ENCODE measurements at places on chromosomes 16 and 17.

DNA sequence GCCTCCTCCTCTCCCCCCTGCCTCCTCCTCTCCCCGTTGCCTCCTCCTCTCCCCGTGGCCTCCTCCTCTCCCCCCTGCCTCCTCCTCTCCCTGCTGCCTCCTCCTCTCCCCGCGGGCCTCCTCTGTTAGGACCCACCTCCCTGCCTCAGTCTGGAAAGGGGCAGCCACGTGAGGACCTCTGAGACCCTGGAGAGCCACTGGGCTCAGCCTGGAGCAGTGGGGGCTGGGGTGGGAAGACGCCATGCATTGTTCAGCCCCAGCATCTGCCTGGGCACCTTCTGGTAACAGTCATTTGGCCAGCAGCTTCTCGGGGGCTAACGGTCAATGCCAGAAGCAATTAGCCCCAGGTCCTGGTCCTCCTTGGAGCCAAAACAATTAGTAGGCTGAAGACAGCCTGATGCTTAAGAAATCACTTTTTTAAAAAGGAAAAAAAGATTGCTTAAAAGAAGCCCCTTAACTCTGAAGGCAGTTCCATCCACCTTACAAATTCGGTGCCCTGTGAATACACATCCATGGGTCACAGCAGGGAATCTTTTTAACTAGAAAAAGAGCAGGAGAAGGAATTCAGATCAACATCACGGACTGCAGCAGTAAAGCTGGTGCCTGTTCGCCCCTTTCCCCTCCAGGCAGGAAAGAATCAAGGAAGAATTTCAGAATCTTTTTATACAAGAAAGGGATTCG, 29.8 kb downstream of the NXN start:
- no peak for DNase-seq

- DNase-seq: no peak
These were observed 57.9 kb downstream of the AXIN2 start for GRCh38 chr17:65503557-65503956.

DNA sequence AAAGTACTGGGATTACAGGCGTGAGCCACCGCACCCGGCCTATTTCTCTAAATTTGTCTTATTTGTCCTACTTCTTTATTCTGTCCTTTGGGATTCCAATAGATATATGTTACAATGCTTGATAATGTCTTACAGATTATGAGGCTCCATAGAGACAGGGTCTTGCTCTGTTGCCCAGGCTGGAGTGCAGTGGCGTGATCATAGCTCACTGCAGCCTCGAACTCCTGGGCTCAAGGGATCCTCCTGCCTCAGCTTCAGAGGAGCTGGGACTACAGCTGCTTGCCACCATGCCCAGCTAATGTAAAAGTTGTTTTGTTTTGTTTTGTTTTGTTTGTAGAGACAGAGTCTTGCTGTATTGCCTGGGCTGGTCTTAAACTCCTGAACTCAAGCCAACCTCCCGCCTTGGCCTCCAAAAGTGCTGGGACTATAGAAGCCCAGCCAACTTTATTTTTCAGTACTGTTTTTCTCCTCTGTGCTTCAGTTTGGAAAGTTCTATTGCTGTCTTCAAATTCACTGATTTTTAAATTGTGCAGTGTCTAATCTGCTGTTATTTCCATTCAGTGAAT, 10.3 kb downstream of the ANKRD13B start:
- DNase-seq: no peak

DNA sequence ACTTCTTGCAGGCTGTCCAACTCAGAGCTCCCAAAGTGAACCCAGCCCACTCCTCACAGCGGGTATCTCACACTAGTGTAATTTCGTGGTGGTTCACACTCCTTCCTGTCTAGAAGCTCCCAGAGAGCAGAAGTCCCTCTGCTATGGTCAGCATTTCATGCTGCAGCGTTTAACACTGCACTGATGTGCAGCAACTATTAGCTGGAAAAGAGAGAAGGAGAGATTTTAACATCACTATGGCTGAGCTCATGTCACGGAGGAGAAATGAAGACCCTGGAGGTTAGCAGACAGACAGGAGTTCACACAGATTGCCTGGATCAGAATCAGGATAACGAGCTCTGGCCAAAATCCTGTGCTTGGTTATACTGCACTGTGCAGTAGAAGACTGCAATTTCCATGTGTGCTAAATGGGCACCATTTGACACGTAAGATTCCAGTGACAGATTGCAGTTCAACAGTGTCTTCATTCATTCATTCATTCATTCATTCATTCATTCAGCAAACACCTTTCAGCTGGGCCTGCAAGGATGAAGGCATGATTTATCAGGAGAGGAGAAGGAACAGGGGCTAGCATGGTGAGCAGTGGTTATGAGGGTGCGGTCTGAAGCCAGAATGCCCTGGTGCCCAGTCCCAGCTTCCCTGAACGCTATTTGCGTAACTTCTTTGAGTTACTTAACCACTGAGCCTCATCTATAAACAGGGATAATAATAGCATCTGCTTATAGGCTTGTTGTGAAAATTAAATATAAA, 5.3 kb upstream of the CCL1 start:
- DNase-seq: no peak

- no peak for DNase-seq
These were observed 53.0 kb upstream of the MNT start for GRCh38 chr17:2453866-2454265.

GRCh38 chr16:51825779-51826178, 674.7 kb upstream of the SALL1 start:
- no peak for DNase-seq

All from AG08396 (cell line).